ENCODE measurements at places on chromosomes 7 and 10.

DNA sequence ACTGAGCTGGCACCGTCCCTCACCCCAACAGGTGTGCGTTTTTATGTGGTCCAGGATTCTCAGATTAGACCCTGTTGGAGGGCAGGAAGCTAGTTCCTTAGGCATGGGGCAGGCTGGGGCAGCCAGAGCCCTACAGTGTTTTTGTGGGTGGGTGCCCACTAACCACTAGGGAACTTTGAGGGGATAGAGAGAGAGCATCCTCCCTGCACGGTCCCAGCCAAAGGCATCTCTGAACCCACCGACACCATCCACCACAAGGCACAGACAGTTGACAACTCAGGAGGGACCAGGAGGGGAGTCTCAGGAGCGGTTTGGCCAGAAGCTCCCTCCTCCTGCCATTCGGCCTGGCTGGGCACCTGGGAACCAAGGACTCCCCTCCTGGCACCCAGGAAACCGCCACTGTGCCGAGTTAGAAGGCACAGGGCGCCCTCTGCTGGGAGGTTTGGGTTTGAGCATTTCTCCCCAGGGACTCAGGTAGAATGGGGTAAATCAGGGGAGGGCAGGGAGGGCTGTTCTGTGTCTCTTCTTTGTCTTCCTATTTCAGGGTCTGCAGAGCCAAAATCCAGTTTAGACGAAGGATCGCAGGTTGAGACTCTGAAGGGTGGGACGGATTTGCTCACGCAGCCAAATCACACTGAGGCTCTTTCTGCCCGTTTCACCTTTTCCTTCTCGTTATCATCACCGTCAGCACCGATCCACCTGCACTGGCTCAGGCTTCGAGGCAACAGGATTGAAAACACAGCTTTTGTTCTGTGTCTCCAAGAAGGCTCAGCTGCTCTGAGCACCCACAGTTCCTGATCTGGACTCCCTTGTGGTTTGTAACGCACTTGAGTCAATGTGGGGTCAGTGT, 84.8 kb upstream of the COL13A1 start:
- peak; percentile 35 for DNase-seq

DNA sequence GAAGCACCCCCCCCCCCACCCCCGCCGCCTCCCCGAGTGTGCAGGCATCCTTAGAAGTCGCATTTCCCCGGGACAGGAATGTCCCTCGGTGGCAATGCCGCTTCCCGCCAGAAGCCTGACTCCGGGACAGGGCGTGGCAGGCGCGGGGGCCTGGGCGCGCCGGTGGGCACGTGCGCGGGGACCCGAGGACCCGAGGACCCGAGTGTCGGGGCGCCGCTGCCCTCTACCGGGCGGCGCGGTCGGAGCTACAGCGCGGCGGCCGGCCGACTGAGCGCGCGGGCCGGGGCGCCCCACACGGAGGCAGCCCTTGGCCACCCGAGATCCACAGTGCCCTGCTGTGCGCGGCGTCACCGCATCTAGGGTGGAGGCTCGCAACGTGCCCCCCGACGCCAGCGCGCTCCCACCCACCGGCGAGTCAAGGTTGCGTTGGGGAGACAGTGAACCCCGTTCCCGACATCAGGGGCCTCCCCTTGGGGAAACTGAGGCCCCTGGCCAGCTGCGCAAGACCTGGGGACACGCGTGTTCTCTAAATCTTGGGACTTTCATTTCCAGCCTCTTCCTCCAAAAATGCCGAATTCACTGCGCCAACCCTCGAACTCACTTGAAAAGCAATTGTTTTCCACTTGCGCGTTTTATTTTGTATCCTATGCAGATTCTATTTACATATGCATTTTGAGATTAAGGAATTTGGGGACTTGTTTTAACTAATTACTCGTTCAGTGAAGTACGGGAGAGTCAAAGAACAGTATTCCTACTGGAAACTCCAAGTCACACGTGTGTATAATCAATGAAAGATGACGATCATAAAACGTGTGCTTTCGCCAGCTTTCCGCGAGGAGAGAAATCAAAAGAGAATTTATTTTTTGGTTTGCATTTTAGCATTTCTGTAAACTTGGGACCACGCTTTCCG, 3.1 kb upstream of the CUX1 start:
- peak; percentile 29 for DNase-seq

DNA sequence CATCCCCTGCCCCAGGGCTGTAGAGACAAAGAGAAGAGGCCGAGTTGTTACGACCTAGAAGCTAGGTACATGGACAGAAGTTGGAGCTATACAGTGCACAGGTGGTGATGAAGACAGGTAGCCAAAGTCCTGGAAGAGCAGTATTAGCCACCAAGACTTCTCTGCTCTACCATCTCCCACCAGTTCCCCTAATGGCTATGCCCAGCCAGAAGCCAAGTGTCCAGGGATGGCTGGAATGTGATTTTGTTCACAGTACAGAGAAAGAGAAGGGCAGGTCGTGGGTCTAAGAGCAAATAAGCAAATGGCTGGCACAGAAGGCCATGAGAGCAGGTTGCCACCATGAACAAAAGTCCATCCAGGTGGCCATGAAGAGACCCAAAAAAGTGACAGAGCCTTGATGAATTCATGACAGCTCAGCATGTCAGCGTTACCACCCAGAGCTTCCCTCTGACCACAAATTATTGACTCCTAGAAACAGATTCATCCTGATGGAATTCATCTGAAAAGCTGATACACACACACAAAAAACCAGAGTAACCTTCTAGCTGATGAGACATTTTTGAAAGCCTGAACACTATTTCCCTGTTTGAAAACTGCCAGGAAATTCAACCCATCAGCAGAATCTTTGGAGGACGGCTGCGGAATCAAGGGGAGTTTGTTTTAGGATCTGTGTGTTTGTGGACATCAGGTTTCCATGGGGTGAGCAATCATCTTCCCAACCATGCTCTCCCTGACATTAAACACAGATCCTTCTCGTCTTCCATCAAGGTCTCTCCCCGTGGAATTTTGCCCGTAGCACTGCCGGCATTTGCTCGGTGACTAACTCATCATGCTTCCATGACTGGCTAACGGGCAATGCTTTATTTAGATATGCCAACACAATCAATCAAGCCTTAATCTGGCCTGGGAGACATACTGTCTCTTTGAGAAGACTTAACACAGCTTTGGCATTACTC, 906.7 kb upstream of the AUTS2 start:
- no peak for DNase-seq

DNA sequence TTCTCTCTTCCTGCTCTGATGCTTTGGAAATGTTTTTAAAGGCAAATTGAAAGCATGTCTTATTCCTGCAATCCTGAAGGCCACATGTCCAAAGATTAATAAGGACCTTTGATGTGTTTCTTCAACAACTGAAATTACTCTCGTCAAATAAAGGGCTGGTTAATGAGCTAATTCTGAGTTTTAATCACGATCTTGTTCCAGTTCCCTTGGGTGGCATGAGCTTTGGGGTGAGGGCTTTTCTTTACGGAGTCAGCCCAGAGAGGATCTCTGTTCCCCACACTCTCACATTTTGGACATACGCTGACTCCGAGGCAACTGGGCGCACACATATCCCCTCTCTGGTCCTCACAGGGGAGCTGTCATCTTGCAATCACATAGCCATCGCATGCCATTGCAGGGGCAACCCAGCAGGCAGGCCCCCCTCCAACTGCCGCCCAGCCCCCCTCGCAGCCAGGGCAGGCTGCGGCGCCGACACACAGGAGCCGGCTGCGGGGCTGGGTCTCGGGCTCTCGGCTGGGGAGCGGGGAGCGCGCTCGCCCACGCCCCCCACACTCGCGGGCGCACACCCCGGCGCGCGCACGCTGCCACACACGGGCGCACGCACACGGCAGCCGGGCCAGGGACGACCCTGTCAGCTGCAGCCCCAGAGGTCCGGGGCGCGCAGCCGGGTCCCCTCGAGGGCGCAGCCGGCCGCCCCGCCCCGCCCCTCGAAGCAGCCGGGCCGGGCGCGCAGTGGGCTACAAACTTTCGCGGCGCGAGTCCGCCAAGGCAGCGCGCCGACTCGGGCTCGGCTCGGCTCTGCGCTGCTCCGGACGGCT, at the start of gene GDF10:
Gene GDF10, plus strand, starts transcription at position 587 of the 818 bp plus-strand sequence. CDS start 455 bp downstream, outside the sequence.
- no peak for DNase-seq

- DNase-seq = peak; percentile 67
Measured at GRCh38 chr7:128427289-128427891, 17.6 kb upstream of the IMPDH1 start.

- no peak for DNase-seq
Measured at GRCh38 chr7:27972276-27972675, 208.3 kb downstream of the JAZF1 start.

Measured in COR-L47 (cell line).